Stimulated activated CD4-positive, alpha-beta T cell treated with anti-CD3 and anti-CD28 coated beads, Interleukin-1b, Interleukin-23, amount 100 ng/mL, for 48 hours (primary cell): ENCODE measurements at places on chromosomes 13 and 19.

DNA sequence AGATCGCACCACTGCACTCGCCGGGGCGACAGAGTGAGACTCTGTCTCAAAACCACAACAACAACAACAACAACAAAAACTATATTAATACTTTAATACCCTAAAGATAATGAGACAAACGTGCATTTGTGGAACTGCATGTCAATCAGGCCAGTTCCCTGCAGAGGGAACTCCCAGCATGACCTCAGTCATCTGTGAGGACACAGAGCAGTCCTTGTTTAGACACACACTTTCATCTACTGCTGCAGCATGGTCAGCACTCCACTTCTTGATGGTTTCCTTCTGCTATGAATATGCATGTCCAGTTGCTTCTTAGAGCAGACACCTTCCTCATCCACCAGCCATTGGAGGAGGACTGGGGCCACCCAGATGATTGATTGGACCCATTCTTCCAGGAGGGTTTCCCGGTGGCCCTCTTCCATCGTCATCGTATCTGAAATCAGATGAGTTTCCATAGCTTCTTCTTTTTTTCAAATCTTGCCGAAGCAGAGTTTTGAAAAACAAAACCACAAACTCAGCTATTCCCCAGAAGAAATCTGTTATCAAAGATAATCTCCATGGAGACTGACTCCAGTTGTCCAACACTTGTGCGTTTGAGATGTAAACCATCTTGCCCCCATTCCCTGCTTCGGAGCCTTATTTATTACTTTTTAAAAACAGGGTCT lies 26.5 kb downstream of the ZNF607 start:
- no peak for DNase-seq

- DNase-seq: no peak
These were observed 1.7 kb downstream of the COMP start for GRCh38 chr19:18789422-18789869.

- no peak for DNase-seq
These were observed 248.4 kb upstream of the TSHZ3 start for GRCh38 chr19:31597616-31598015.

GRCh38 chr19:35268536-35269437 lies at the start of gene USF2:
USF2 (plus strand) TSS chr19:35268962; CDS start chr19:35269102, 140 bp downstream.
- DNase-seq: peak; percentile 73

- no peak for DNase-seq
These were observed 27.3 kb downstream of the PIP5K1C start for GRCh38 chr19:3672993-3673392.

DNA sequence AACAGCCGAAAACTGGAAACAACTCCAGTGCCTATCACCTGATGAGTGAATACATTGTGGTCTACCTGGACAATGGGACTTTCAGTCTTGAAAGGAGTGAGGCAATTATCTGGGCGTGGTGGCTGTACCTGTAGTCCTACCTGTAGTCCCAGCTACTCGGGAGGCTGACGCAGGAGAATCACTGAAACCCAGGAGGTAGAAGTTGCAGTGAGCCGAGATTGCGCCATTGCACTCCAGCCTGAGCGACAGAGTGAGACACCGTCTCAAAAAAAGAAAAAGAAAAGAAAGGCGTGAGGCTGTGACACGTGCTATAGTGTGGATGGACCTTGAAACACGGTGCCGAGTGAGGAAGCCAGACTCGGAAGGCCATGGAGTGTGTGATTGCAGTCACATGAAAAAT lies 4.1 kb upstream of the NTN5 start:
- DNase-seq: no peak

DNA sequence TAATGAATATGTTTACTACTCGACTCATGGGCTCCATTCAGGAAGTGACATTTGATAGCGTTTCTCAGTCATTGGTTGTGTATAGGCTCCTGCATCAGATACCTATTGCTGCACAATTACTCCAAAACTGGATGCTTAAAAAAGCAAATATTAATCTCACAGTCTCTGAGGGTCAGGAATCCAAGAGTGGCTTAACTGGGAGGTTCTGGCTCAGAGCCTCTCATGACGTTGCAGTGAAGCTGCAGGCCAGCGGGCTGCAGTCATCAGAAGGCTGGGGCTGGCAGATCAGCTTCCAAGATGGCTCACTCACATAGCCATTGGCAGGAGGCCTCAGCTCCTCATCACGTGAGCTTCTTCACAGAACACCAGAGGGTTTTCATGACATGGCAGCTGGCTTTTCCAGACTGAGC lies 525.1 kb upstream of the NBEA start:
- DNase-seq: no peak

- no peak for DNase-seq
These were observed 1.7 kb upstream of the REXO1 start for GRCh38 chr19:1849886-1850398.

DNA sequence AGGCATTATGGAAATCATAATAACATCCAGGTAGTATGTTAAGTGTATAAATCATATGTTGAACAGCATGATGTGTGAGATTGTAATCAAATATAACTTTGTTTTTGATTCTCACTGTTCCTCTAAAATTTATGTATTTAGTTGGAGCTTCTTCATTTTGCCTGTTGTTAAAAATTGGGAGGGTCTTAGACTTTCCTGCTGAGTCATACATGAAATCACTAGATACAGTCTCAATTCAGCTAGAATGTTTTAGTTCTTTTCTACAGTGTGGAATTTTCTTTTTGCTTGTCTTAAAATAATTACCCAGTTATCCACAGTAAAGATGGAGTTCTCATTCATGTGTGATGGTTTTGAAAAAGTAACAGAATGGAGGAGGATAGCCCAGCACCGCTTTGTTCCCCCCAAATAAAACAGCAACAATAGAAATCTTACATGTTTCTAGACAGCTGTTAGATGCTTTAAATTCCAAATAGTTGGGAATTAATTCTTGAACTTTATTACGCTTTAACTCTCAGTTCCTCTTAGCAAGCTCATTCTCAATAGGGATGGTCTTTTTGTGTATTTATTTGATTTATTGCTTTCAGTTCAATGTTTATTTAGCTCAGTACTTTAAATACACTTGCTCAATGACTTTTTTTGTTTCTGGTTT lies 109.5 kb downstream of the PDS5B start:
- DNase-seq: no peak

DNA sequence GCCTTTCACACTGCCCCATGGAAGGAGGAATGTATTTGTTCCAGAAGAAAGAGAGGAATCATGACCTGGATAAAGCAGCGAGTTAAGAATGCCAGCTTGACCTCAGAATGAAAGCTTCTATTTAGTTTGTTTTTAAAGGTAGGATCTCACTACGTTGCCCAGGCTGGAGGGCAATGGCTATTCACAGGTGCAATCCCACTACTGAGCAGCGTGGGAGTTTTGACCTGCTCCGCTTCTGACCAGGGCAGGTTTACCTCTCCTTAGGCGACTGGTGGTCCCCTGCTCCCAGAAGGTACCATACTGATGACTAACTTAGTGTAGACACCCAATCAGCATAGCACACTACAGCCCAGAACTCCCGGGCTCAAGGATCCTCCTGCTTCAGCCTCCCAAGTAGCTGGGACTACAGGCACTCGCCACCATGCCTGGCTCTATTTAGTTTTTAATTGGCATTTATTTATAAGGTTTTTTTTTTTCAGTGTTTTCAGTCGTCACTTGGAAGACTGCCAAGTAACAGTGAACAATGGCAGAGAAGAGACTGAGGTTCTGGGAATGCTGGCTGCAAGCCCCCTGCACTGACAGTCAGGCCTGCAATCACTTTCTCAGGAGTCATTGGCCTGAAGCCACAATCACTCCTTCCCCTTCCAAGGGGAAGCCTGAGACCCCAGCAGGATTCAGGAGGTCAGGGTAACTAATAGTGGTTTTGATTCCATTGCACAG lies 73.1 kb downstream of the EPS15L1 start:
- DNase-seq: no peak

GRCh38 chr13:100552755-100553154 lies 35.8 kb downstream of the GGACT start:
- DNase-seq: no peak

DNA sequence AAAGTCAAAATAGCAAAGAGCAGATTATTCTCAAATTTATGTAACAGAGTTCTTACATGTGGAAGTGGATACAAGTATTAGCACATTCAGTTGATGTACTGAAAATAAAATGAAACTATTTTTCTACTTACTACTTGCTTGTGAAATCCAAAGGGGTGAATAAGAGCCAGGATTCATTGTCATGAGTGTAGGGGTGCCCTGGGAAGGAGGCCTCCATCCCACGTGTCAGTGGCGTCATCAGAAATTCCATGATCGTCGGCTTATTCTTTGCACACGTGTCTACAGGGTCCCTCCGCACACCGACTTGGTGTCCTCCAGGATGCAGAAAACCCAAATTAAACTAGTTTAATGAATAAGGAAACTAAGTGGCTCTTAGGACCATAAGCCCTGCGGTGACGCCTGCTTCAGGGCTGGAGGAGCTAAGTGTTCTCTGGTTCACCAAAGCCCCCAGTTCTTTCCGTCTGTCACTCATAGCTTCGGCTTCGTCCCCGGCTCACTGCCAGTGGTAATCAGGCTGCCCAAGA lies 55.5 kb downstream of the IRS2 start:
- no peak for DNase-seq

DNA sequence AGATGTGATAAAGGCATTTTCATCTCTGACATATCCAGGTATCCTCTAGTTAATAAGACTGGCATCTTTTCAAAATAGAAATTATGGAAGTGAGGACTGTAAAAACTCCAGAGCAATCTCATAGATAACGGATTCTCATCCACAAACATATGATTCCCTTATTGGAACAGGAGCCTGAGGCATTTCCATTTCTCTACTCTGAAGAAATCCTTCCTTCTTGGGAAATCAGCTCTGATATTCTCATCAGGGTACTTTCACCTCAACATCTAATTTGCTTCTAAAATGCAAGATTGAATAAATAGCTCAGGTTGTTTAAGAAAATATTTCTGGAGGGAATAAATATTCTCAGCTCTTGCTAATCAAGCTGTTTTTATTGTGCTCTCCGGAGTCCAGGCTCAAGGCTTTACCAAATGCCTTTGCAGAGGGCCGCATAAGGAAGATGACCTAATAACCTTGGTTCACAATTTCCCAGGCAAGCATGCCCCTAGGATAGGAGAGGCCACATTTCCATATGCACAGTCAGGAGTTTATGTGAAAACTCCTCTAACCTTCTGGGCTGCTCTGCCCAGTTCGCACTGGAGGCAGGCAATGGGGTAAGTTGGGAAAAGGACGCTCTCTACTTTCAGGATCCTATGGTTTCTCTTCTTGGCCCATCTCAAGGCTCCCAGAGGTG lies 44.0 kb upstream of the RFC3 start:
- no peak for DNase-seq

DNA sequence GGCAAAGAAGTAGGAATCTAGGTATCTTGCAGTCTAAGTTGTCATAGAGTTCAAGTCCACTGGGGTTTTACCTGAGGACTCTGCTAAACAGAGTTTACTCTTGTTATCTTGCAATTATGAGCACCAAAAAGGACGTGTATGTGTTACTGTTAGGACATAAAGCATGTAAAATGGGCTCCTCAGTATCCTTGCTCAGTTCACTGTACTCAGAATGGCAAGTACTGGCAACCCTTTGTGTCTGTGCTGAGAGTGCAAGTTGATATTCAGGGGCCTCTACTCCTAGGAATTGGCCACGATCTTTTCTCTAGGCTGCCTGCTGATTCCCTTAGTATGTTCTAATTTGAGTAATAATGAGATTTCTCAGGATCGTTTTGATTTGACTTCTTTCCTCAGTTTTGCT lies 13.3 kb downstream of the TDRD3 start:
- DNase-seq: no peak

- DNase-seq: no peak
These were observed 146.6 kb downstream of the KLF12 start for GRCh38 chr13:73987618-73988017.

DNA sequence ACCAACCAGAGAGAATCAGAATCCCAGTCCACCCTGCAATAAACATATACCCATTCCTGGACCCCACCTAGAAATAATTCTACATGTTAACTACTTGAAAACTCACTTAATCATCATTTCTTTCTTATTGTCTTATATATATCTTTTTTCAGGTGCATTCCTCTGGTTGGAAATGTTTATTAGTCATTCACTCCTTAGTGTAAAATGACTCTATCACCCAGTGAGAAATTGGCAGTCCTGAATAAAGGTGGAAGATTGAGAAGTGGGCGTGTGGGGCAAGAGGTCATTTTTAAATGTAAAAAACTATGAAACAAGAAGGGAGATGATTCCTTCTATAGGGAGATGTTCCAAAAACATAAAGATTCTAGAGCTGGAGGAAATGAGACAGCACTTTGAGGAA lies 101.2 kb upstream of the MBNL2 start:
- DNase-seq: no peak

- DNase-seq: no peak
These were observed 56.4 kb downstream of the CYSLTR2 start for GRCh38 chr13:48710160-48710559.

GRCh38 chr13:40613192-40613818 lies 53.1 kb downstream of the FOXO1 start:
- DNase-seq: peak; percentile 59

- no peak for DNase-seq
These were observed 56.9 kb downstream of the FLT1 start for GRCh38 chr13:28438067-28438466.

DNA sequence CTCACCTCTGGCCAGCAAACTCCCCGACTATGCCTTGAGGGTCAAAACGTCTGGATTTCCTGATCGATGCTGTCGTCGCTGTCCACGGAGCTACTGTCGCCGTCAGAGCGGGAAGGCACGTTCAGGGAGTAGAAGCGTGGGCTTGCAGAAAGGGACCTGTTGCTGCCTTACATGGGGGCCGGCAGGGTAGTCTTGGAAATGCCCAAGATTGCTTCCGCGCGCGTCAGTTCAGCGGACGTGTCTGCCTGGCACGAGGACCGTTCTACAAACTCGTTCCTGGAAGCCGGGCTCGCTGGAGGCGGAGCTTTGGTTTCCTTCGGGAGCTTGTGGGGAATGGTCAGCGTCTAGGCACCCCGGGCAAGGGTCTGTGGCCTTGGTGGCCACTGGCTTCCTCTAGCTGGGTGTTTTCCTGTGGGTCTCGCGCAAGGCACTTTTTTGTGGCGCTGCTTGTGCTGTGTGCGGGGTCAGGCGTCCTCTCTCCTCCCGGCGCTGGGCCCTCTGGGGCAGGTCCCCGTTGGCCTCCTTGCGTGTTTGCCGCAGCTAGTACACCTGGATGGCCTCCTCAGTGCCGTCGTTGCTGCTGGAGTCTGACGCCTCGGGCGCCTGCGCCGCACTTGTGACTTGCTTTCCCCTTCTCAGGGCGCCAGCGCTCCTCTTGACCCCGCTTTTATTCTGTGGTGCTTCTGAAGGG lies 15.4 kb downstream of the RB1 start:
- DNase-seq: peak; percentile 10

DNA sequence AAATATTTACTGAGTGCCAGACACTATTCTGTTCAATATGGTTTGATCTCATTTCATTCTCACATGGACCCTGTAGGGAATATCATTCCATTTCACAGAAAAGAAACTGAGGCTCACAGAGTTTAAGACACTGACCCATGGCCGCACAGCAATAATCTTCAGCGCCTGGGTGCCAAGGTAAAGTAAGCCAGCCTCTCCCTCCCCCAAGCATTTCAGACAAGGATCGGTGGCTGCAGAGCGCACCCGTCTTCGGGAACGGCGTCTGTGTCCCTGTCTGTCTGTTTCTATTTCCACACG lies 4.3 kb upstream of the PDE4A start:
- no peak for DNase-seq
